ENCODE measurements at places on chromosomes 11 and 22. TPM values are rescaled to one million over a fixed set of nuclear protein-coding genes. Genes with fewer than 3 reads are reported as not detected.

NRIP3 gene
- 34.8 TPM for total RNA-seq

SLC35F2 gene
- 74.7 TPM for total RNA-seq

DGAT2 gene
- 9.4 TPM for total RNA-seq

- DNase-seq: no peak
Observed at GRCh38 chr11:57646194-57646798, 3.4 kb downstream of the YPEL4 start.

- DNase-seq: no peak
Observed at GRCh38 chr11:111089759-111090158, 155.8 kb upstream of the POU2AF2 start.

DNA sequence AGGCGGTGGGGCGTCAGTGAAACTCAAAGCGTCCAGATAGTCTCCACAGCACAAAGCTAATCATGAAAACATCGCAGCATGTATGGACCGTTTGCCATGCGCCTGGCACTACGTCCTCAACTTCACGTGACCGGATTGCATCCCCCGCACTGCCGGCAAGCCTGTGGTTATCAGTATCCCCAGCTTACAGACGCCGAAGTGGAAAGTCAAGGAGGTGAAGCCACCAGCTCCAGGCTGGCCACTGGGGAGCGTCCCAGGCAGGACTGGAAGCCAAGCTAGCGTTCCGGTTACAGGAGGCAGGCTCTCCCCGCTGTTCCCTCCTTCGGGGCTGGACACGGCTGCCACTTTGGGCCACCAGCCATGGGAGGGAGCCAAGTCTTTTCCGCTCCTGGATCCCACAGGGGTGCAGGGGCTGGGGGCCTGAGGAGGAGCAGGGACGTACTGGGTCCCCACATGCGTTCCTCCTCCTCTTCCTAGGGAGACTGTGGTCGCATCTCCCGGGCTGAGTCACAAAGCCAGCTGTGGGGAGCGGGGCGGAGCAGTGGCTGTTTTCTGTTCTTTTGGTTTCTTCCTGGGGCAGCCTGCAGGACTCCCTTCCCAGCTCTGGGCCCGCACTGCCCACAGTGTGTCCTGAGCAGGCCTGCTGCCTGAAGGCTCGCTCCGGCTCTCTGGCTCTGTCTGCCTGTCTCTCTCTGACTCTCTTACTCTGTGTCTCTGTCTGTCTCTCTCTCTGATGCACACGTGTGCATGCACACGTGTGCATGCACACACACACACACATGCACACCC is 4.3 kb upstream of the OSBPL5 start:
- DNase-seq: peak; percentile 77

GRCh38 chr22:35805466-35805865 is 87.8 kb downstream of the APOL5 start:
- no peak for DNase-seq

DNA sequence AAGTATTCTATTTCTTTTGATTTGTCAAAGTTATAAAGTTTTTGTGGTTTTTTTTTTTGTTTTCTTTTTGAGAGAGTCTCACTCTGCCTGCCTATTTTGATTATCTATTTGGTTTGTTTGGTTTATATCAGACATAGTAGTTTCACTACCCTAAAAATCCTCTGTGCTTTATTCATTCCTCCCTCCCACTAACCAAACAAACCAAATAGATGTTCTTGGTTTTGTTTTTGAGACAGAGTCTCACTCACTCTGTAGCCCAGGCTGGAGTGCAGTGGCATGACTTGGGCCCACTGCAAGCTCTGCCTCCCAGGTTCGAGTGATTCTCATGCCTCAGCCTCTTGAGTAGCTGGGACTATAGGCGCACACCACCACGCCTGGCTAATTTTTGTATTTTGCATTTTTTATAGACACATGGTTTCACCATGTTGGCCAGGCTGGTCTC is 67.9 kb downstream of the ENTHD1 start:
- DNase-seq: no peak

DNA sequence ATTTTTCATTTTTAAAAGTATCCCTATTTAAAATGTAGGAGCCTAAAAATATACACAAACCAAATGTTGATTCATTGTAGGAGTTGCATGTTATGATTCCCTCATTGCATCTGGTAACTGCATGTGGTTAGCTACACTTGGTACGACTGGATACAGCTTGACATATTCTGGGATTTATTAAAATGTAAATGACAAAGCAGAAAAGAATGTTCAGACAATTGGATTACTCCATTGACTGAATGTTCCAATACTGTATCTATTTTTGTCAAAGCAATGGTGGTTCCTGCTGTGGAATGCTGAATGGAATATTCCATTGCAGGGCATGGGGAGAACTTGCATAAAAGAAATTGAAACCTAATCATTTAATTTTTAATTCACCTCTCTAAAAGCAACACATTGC is 30.8 kb downstream of the BLID start:
- DNase-seq: no peak

- DNase-seq: no peak
Observed at GRCh38 chr22:43173566-43173965, 13.4 kb downstream of the TTLL12 start.

- no peak for DNase-seq
Observed at GRCh38 chr22:45268167-45268957, 16.4 kb upstream of the UPK3A start.

DNA sequence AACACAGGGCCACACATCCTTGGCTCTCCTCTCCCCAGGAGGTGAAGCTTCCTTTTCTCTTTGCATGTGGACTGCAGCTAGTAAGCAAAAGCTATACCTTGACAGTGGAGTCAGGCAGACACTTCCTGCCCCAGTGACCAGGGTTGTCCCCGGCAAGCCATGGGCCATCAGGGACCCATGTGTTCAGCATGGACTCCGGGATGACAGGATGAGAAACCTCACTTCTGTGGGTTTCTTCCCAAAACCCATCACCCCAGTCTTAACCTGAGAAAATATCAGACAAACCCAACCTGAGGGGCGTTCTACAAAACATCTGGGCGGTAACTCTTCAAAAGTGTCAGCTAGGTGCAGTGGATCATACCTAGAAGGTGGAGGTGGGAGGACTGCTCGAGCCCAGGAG is 40.2 kb downstream of the GNB1L start:
- DNase-seq: no peak

DNA sequence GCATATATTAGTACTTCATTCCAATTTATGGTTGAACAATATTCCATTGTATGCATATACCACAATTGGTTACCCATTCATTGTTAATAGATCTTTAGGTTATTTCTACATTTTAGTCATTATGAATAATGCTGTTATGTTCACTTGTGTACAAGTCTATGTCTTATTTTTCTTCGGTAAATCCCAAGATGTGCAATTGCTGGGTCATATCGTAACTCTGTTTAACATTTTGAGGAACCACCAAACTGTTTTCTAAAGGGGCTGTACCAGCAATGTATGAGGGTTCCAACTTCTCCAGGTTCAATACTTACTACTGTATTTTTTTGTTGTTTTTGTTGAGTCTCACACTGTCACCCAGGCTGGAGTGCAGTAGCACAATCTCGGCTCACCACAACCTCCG is 33.1 kb downstream of the NUP98 start:
- DNase-seq: no peak

- no peak for DNase-seq
Observed at GRCh38 chr11:78131956-78132355, 7.5 kb downstream of the ALG8 start.

DNA sequence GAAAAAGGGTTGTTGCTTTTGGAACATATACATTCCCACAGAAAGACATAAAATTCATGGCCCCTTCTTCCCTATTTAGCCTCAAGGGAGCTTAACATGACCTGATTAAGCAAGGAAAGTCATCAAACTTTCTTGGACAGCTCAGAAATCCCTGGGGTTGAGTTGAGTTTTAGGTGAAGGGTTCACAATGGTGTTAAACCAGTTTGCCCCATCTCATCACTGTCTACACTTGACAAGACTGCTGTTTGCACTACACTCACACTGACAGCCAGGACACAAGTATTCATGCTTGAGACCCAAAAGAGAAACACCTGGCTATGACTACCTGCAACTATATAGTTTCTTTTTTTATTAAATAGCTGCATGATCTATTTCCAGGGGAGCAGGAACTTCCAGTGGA is 209.8 kb upstream of the TMEM45B start:
- DNase-seq: no peak

GRCh38 chr11:63832336-63832735 is 6.6 kb upstream of the MARK2 start:
- no peak for DNase-seq

Measured in Daoy (cell line).